ENCODE measurements at places on chromosomes 16 and 17.

DNA sequence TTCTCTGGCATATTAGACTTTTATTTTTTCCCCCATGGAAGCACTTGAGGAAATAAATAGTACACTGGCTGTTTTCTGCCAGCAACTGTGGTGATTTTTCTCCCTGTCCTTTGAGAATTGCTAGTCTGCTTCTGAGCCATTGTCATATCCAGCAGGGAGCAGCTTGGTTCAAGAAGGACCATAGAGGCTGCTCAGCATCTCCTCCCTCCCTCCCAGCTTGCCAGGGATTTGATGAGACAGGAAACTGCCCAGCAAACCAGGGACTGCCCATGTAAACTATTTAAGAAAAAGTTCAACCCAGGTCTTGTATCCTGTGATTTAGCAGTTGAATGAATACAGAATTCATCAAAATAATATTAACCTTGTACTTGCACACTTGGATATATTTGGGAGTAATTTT lies 39.5 kb downstream of the CYB5B start:
- DNase-seq, result no peak

- DNase-seq, result no peak
These were observed 4.6 kb upstream of the KRT16 start for GRCh38 chr17:41617136-41617535.

DNA sequence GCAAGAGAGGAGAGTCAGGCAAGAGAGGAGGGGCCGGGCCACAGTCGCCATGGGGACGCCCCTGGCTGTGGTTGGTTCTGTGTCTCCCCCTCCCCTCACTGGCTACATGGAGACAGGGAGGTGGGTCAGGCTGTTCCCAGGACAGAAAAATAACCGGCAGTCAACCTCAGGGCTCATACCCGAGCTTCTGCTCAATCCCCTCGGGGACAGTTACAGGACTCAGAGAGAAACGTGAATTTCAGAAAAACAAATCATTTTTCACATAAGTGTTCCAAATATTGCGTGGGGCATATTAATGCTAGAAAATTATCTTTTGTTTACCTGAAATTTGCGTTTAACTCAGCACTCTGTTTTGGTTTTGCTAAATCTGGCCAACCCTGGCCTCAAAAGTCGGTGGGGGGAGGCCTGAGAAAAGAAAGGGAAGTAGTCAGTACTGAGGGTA lies 22.2 kb upstream of the CPSF4L start:
- no peak for DNase-seq

- DNase-seq, result no peak
These were observed 11.2 kb upstream of the ANKRD40CL start for GRCh38 chr17:50778471-50778870.

- peak; percentile 48 for DNase-seq
These were observed 284.5 kb downstream of the MAF start for GRCh38 chr16:79316004-79316458.

- no peak for DNase-seq
These were observed 27.1 kb downstream of the HNF1B start for GRCh38 chr17:37717627-37718323.

DNA sequence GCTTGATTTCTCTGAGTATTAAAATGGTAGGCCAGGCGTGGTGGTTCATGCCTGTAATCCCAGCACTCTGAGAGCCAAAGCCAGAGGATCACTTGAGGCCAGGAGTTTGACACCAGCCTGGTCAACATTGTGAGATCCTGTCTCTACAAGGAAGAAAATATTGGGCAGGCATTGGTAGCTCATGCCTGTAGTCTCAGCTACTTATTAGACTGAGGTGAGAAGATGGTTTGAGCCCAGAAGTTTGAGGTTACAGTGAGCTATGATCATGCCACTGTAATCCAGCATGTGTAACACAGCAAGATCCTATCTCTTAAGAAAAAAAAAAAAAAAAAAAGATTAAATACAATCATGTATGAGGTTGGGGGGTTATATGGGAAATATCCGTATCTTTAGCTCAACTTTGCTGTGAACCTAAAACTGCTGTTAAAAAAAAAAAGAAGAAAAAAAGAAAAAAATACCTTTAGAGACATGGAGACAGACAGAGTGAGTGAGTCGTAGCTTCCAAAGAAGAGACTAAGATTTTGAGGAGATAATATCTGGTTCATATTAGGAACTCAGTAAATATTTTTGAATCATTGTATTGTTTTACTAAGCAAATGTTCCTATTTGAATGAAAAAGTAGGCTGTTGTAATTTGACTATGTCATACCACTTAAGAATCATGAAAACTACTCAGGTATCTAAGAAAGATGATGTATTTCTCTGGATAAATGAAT lies 325.7 kb upstream of the TBX2 start:
- DNase-seq, result no peak
